ENCODE measurements at places on chromosomes 7 and 10.

GRCh38 chr7:70544016-70544415 is 587.9 kb upstream of the GALNT17 start:
- no peak for DNase-seq

DNA sequence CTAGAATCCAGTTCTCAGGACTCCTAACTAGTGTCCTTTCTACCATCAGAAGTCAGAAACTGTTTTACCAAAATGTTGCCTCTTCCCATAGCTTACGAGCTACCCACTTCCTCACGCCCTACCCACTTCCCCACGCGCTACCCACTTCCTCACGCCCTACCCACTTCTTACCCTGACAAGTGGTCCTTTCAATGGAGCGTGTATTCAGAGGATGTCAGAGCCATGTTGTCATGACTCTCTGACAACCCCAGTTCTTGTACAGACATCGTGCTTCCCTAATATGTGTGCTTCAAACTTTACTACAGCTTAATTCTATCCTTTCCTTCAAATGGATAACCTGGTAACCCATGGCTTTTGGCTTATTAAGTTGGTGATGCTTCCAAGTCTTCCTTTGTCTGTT is 84.8 kb upstream of the PHF14 start:
- DNase-seq: no peak

DNA sequence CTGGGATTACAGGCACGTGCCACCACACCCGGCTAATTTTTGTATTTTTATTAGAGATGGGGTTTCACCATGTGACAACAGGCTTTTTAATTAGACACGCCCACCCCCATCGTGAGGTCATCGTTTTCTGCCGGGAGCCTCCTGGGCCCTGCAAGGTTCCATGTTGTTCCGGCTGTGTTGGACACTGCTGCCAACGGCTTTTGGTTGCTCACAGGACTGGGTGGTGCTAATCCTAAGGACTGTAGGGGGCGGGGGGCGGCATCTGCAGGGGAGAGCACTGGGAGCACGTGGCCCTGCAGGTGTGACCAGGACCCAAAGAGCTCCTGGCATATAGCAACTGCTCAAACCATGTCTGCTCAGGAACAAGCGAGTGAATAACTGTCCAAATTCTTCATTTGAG is 29.5 kb upstream of the INSIG1 start:
- DNase-seq: no peak

DNA sequence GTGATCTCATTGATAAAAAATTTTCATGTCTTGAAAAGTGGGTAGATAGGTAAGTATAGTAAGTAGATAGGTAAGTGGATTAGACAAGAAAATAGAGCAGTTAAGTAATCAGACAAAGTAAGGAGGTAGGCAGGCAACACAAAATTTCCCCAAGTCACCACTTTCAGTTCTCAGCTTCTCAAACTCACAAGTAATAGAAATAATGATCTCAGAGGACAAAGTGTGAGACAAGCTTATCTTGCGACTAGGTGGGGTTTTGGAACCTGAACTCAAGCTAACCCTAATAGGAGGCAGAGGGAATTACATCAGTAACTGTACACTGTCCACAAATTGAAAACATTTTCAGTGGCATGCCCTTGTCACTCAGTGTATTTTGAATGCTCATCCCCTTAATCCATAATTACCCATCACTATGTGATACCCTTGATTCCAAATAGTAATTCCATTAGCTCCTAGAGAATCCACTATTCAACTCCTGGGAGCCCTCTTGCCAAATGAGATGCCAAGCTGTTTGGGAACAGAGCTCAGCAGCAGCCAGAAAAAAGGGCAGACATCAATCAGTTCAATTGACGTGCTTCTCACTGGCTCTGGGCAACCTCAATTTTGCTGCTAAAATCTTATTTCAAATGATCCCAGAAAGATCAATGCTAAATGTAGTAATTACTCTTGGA is 703.2 kb downstream of the XPNPEP1 start:
- DNase-seq: no peak

GRCh38 chr7:80639011-80639410 is 569 bp downstream of the CD36 start:
- DNase-seq: no peak

GRCh38 chr7:111516612-111517011 is 45.7 kb downstream of the IMMP2L start:
- no peak for DNase-seq

DNA sequence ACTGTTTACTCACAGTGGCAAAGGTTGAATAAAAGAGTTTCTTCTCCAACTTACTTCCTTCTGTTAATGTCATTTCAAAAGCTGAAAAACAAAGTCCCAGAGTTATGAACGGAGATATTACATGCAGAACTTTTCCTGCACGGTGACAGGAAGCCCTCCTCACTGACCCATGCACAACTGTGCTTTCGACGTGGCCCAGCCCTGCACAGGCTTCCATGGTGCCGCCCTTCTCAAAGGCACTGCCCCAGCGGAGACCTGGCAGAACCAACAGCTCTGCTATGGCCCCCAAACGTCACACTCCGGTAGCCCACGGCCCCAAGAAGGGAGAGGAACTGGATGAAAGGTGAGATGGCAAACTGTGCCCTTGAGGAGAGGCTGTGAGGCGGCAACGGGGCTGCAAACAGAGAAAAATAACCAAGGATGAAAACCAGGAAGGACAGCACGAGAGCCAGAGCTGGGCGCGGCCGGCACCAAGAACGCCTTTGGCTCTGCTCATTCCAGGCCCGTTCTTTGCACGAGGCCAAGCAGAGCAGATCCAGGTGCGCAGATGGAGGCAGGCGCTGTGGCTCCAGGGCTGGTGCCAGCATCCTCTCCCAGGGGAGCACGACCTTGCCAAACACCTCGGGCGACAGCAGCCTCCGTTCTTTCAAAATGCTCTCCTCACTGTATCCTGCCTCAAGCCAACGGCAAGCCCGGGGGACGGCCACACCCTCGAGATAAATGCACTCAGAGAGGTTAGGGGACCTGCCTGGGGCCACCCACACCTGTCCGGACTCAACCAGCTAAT is 7.0 kb upstream of the FUOM start:
- DNase-seq: no peak

- no peak for DNase-seq
These were observed 75.2 kb downstream of the INSIG1 start for GRCh38 chr7:155372782-155373358.

Data from NT2/D1 (cell line).